ENCODE measurements at places on chromosomes 4 and X.

GRCh38 chrX:13793897-13794296 lies 23.0 kb downstream of the GPM6B start:
- DNase-seq = no peak

- no peak for DNase-seq
Observed at GRCh38 chr4:21802406-21802805, 146.2 kb downstream of the KCNIP4 start.

DNA sequence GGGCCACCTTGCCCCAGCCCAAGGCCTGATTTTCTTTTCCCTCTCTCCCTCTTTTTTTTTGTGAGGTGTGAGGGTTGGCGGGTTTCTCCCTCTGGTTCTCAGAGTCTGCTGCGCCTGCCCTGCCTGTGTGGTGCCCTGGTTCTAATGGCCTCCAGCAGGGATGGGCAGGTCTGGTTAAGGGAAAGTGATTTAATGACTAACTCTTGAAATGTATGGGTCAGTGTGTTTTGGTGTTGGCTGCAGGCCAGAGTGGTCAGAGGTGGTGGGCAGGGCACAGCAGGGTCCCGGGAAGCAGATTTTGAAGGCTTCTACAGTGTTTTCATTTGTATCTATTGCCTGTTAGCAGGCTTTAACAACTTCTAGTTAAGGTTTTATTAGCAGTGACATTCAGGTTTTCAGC lies 39.0 kb downstream of the JADE1 start:
- no peak for DNase-seq

GRCh38 chr4:2791518-2792395 lies 1.1 kb upstream of the SH3BP2 start:
- no peak for DNase-seq

- DNase-seq = no peak
Observed at GRCh38 chrX:109619771-109620170, 5.2 kb downstream of the KCNE5 start.

GRCh38 chrX:11967986-11968869 lies 170.0 kb upstream of the FRMPD4 start:
- no peak for DNase-seq

DNA sequence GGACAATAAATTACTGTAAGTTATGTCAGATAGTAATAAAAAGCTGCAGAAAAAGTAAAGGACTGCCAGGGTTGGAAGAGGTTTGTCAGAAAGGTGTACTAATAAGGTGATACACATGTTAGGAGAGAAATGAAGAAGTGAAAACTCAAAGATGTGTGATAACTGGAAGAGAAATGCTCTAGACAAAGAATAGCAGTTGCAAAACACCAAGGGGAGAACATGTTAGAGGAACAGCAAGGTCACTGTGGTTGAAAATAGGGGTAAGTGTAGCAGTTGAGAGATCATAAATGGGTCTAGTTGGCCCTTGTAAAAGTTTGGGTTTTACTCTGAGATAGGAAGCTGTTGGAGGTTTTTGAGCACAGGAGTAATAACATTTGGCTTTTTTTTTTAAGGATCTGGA lies 46.9 kb downstream of the HSPA4L start:
- no peak for DNase-seq

DNA sequence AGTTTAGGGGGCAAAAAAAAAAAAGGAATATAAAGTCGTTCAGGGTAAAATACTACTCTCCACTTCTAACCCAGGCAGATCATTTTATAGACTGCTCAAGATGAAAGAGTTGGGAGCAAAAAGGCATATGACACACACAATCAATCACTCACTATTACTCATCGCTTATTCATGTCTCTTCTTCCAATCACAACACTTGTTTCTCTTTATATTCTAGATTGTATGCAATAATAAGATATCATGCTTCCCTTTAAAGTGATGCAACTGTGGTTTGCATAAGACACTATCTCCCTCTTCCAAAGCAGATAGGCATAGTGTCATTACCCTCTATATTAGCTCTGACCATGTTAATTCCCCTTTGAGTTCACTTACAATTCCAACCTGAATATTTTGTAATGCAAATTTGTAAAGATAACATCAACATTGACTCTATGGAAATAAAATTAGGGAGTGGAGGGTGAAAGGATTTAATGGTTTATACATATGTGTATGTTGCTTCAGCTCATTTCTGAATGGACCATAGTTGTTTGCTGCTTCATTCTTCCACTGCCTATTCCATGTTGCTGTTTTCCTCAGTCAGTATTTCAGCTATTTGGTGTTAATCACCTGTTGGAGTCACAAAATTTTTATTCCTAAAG lies 154.9 kb upstream of the EPHA5 start:
- DNase-seq = no peak

Data from NCI-H345 (cell line).